Upper lobe of right lung (tissue), 1 donor: ENCODE measurements at places on chromosomes 12 and 14. TPM values are rescaled to one million over a fixed set of nuclear protein-coding genes. Genes with fewer than 3 reads are reported as not detected.
A peak's percentile ranks its signal among the peaks of the same experiment; 100 is the strongest.

DNA sequence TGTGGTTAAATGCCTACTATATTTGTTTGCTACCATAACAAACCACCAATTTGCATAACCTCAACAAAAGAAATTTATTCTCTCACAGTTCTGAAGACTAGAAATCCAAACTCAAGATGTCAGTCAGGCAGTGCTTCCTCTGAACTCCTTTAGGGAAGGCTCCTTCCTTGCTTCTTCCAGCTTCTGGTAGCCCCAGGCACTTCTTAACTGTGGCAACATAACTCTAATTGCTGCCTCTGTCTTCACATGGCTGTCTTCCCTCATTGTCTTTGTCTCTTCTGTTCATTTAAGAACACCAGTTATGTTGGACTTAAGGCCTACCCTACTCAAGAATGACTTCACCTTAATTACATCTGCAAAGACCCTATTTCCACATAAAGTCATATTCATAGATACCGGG lies 206.9 kb downstream of the SYT1 start:
- no peak for DNase-seq

DNA sequence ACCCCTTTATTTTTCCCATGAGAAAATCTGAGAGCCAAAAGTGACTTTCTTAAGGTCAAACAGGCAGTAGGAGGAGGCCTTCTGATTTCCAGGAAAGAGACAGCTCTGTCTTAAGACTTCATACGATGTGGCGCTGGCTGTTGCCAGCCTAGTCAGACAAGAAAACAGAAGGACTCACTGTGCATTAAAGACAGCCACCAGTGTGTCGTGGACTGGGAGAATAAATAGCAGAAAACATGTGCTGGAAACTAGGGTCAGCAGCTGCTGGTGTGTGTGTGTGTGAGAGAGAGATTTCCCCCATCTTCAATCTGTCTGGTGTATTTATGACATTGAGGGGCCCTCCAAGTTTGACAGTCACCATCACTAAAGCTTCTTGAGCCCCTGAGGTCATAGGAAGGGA lies 708.6 kb upstream of the TMEM132C start:
- DNase-seq: no peak

KRT82 gene
- not detected for total RNA-seq

LRTM2 gene
- total RNA-seq: not detected

DNA sequence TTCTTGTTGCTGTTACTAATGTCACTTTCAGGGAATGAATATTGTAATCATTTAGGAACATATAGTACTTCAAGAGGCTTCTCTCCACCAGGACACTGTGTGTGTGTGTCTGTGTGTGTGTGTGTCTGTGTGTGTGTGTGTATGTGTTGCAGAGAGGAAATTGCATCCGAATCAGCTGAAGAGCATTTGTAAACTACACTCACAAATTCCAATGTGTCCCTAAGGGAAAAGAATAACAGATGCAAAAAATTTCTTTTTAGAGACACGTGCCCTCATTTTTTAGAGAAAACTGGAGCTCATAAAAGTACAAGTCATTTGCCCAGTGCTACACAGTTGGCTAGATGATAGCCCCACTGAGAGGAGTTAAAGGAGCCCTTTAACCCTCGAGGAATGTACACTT lies 168.8 kb downstream of the ANO4 start:
- DNase-seq: no peak

DNA sequence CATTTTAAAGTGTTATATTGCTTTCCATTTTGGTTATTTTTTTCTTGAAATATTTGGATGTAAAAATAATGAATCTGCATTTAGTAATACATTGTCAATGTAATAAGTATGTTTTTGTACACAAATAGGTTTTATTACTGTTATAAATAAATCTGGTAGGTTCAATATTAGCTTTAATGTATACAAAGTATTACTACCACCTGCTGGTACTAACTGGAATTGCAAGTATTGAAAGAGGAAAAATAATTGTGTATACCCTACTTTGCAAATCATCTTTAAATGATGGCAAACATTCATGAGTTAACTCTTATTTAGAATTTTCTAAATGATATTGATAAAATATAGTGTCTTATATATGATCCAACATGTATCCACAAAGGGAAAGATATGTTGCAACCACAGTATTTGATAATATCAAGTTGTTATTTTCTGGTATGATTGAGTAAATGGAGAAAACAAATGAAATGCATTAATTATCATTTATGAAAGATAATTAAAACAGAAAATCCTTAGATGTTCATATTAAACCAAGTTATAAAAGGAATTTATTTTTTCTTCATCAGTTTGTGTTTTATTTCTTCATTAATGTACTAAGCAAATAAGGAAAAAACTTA lies 3.2 kb downstream of the OR4K2 start:
- no peak for DNase-seq

STYK1 gene
- 0.93 TPM for total RNA-seq

DNA sequence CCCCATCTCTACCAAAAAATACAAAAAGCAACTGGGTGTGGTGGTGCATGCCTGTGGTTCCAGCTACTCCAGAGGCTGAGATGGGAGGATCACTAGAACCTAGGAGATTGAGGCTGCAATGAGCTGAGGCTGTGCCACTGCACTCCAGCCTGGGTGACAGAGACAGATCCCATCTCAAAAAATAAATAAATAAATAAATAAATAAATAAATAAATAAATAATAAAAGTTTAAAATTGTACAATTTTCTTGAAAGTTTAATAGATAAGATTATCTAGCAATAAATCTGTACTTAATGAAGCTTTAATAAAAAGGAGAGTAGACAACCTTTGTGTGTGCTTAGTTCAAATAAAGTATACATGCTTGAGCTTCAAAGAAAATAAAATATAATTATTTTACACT lies 310.0 kb upstream of the LRIG3 start:
- DNase-seq: no peak

- DNase-seq: no peak
Observed at GRCh38 chr12:68122236-68122920, 37.2 kb downstream of the IFNG start.

- no peak for DNase-seq
Observed at GRCh38 chr12:16844875-16845274, 238.9 kb upstream of the LMO3 start.

- no peak for DNase-seq
Observed at GRCh38 chr14:61229475-61229888, 51.7 kb downstream of the TMEM30B start.

- DNase-seq: no peak
Observed at GRCh38 chr12:128820723-128821432, 2.9 kb downstream of the SLC15A4 start.

- DNase-seq: no peak
Observed at GRCh38 chr14:57199921-57200320, 68.8 kb downstream of the EXOC5 start.

- peak; percentile 90 for DNase-seq
Observed at GRCh38 chr12:57726151-57726883, 12.2 kb downstream of the AGAP2 start.

DNA sequence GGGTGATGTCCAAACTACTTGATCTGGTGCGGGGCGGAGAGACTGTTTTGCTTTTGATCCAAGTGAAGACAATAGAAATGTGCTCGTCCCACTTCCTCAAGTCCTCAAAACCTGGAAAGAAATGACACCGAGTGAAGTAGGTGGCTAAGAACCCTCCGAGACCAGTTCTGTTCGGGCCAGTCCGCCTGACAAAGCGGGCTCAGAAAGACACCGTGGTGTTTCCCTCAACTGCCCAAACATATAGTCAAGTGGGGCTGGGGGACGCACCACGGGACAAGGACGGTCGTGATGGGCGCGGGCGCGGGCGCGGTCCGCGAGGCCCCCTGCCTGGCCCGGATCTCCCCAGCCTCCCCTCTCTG lies 1.6 kb downstream of the PHLDA1 start:
- peak; percentile 60 for DNase-seq

DNA sequence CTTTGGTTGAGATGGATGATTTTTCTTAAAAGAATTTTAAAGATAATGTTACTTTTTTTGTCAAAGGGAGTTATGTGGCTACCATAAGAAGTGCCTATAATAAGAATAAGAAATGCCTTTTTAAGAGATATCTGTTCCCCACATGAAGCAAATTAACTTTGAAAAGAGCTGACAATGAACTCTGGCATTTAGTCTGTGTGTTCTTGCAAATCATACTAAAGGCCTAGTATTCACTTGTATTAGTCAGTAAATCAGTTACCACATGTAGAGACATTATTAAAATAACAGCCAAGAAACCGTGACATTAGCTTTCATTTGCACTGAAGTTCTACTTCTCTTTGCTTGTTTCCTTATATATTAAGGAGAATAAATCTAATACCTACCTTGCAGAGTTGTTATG lies 296.3 kb downstream of the CCDC91 start:
- no peak for DNase-seq

DNA sequence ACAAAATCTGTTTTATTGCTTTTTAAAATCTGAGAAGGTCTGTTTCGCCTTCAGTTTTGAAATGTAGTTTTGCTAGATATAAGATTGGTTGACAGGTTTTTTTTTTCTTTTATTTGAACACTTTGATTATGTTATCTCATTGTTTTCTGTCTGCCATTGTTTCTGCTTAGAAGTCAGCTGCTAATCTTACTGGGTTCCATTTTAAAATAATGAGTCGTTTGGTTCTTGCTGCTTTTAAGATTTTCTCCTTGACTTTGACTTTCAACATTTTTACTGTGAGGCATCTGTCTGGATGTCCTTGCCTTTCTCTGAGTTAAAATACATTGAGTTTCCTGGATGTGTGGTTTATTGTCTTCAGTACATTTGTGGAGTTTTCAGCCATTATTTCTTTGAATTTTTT lies 56.7 kb downstream of the ADIPOR2 start:
- no peak for DNase-seq

IKZF4 gene
- total RNA-seq: 10.5 TPM

DNA sequence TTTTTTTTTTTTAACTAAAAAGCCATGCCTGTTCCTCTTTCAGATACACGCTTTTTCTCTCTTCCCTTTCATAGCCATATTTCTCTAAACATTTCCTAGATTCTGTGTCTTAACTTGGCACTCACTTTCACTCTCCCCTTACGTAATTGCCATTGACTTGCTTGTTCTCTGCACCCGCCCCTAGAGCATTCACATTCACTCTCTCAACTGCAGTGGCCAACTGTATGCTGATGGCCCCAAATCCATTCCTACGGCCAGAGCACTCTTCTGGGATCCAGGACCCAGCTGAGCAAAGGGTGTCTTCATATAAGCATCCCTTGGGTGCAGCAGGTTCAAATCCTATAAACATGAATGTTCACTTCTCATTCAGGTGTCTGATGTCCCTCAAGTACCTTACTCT lies 59.5 kb downstream of the CKB start:
- no peak for DNase-seq
